ENCODE measurements at places on chromosomes 13 and 19.
A peak's percentile ranks its signal among the peaks of the same experiment; 100 is the strongest.

- no peak overlapping the region for H3K4me3 ChIP-seq
- peaks cover 12% of the 10 kb centered on the region for H3K36me3 ChIP-seq
- H3K27ac ChIP-seq, result no peak overlapping the region
- H3K27me3 ChIP-seq, result no peaks in the 10 kb centered on the region
These were observed 20.6 kb downstream of the ZNF701 start for GRCh38 chr19:52590728-52591127.

GRCh38 chr19:7534531-7535046 is 928 bp upstream of the PNPLA6 start:
- DNase-seq, result peak; percentile 29
- peaks cover 9% of the 10 kb centered on the region for H3K4me1 ChIP-seq
- peak overlapping the region; percentile 96 for H3K4me3 ChIP-seq
- H3K27me3 ChIP-seq, result no peaks in the 10 kb centered on the region
- peak overlapping the region; percentile 81 for H3K27ac ChIP-seq
- peaks cover 6% of the 10 kb centered on the region for H3K36me3 ChIP-seq

DNA sequence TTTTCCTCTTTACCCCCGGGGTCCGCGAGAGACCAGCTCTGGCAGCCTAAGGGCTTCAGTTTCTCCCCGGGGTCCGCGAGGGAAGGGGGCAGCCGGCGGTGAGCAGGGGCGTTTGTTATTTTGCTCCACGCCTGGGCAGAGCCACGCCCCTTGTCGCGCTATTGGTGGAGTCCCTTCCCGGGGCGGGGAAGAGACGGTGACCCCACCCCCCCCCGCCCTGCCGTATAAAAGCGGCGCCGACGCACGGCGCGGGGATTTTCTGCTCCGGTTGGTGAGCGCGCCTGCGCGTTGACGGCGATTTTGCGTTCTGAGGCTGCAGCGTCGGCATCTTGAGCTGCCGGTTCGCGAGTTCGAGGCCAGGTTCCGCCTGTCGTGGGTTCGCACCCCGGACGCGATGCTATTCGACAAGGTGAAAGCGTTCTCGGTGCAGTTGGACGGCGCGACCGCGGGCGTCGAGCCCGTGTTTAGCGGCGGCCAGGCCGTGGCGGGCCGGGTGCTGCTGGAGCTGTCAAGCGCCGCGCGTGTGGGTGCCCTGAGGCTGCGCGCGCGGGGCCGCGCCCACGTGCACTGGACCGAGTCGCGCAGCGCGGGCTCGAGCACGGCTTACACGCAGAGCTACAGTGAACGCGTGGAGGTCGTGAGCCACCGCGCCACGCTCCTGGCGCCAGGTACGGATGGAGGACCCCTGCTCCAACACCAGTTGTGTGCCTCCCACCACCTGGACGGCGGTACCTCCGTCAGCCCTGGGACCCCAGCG is at the start of gene ARRDC2:
TSS of gene ARRDC2 (plus strand) at position 254 of the 757 bp plus-strand sequence. CDS start at position 395, 141 bp downstream.
- peaks cover 39% of the 10 kb centered on the region for H3K36me3 ChIP-seq
- H3K4me3 ChIP-seq, result peak within 1 kb of the TSS; percentile 77
- no peaks in the 10 kb centered on the region for H3K27me3 ChIP-seq
- DNase-seq, result peak; percentile 96

DNA sequence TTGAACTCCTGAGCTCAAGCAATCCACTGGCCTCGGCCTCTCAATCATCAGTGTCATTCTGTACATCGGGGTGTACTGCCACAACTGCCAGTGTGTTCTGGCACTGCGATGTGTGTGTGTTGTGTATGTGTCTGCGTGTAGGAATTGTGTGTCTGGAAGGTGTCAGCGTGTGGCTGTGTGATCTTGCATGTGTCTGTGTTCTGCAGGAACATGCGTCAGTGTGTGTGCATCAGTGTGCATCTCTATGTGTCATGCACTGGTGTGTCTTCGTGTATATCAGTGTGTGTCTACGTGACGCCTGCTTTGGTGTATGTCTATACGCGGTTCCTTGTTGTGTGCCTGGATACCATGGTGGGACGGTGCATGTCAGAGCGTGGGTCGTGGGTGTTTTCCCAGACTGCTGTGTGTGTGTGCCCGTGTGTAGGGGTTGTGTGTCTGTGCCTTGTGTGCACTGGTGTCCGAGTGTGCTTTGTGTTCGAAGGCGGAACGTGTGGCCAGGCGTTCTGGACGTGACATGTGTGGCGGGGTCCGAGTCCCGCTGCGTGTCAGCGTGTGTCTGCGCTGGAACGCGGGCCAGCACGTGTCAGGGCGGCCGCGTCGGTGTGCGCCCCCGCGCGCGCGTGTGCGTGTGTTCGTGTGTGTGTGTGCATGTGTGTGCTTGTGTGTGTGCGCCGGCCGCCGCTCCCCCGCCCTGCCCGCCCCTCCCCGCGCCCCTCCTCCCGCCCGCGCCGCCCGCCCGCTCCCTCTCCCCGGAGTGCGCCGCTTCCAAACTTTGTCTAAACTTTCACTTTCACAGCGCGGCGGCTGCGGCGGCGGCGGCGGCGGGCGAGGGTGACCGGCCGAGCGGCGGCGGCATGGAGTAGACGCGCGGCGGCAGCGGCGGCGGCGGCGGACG is at the start of gene NFIX:
TSS of gene NFIX (plus strand) at position 775 of the 895 bp plus-strand sequence. CDS start 363 bp downstream, outside the sequence.
- H3K4me1 ChIP-seq, result peaks cover 3% of the 10 kb centered on the region
- DNase-seq, result peak; percentile 41
- H3K36me3 ChIP-seq, result no peaks in the 10 kb centered on the region

- peaks cover 10% of the 10 kb centered on the region for H3K27me3 ChIP-seq
- H3K27ac ChIP-seq, result no peak overlapping the region
- H3K36me3 ChIP-seq, result no peaks in the 10 kb centered on the region
- DNase-seq, result no peak
These were observed 339.6 kb downstream of the ZNF536 start for GRCh38 chr19:30711826-30712225.

DNA sequence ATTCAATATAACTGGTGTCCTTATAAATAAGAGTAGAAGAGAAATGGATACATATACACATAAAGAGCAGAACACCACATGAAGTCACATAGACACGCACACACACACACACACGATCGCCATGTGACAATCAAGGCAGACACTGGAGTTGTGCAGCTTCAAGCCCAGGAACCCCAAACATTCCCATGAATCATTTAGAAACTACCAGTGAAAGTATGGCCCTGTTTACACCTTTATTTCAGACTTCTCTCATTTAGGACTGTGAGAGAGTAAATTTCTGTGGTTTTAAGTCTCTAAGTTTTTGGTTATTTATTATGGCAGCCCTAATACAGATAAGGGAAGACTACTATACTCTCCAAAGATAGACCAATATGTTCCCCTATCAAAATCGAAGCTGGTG is 20.4 kb upstream of the TNFSF13B start:
- H3K36me3 ChIP-seq, result no peaks in the 10 kb centered on the region
- H3K27me3 ChIP-seq, result no peaks in the 10 kb centered on the region
- H3K27ac ChIP-seq, result no peak overlapping the region
